Dermis blood vessel endothelial cell (primary cell): ENCODE measurements at places on chromosomes 2 and 18. TPM values are rescaled to one million over a fixed set of nuclear protein-coding genes. Genes with fewer than 3 reads are reported as not detected.

GRCh38 chr2:231992888-231993287, 31.4 kb downstream of the DIS3L2 start:
- no peak for DNase-seq

DNA sequence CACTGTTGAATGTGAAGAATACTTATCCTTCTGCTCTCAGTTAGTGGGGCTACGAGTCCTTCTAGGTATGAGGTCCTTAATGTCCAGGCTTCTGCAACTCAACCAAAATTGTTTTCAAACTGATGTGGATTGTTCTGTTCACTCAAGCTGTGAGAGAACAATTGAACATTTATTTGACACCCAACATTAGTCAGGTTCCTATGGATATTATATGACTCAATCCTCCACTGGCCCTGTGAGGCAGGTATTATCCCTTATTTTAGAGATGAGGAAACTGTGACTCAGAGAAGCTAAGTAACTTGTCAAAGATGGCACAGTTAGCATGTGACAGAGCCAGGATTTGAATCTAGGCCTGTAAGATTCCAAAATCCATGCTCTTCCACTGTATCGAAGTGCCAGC, 1.2 kb upstream of the LYG2 start:
- DNase-seq, result peak; percentile 41

- DNase-seq, result no peak
Measured at GRCh38 chr2:48693066-48693465, 62.5 kb downstream of the LHCGR start.

DNA sequence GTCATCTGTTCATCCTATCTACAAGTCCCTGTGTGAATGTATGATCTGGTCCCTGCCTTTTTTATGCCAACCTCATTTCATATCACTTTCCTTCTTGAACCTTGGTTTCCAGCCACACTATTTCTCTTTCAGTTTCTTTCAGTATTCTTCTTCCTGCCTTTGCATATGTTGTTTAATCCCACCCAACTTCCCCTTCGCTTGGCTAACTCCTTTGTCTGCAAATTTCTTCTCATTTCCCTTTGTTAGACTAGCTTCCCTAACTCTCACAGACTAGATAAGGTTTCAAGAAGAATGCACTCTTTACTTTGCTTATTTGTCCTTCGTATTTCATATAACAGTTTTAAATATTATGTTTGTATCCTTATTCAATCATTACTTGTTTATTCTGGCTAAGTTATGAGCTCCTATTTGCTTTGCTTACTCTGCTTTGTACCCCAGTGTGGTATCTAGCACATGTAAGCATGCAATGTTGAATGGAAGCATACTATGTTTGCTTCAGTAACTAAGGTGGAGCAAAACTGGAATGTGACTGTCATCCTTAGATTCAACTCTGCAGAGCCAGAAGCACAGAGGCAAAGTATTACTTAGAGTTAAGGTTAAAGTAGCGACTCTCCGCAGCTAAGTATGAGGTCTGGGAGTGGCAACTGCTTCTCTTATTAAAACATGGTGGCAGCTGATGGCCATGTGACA, 681.3 kb downstream of the CPS1 start:
- DNase-seq, result no peak

DNA sequence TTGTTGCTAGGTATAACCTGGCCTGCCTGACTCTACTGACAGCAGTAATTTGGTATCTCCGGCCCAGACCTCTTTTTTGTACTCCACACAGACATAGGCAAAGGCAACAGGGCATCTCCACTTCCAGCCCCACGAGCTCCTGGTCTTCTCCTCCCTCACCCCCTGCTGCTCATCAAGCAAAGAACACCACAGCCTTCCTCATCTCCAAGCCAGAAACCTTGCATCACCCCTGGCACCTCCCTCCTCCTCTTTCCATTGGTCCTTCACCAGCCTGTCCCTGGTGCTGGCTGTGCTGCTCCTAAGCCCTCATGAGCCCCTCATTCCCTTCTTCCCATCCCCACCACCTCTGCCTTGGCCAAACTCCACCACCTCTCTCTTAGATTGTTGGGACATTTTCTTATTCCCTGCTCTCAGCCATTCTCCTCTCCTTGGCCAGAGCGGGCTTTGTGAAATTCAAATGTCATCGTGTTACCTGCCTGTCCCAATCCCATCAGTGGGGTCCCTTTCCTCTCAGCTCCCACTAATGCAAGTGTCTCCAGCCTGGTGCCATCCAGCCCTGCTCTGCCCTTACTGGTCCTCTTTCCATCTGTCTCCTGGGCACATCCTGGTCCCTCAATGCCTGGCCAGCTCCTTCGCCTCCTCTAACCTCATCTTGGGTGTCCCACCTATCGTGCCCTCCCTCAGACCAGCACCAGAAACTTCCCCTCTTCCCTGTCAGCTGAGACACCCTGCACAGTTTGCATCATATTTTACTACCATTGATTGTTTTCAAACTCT, 77.4 kb downstream of the INHBB start:
- no peak for DNase-seq

DNA sequence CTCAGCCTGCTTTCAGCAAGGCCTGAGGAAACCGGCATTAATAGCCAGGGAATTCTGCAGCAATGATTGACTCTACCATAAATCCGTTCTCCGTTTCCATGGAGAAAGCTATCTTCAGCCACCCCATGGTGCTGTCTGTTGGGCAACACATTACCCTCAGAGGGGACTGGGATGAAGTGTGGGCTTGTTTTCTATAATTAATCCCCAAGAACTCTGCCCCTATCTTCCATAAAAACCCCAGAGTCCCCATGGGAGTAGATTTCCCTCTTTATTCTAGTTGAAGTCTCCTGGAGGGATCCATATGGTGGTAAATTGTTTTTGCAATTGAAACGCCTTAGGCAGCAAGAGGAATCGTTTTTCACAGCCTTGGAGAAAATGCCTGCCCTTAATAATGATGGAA, 9.2 kb downstream of the G6PC2 start:
- DNase-seq, result no peak

DNA sequence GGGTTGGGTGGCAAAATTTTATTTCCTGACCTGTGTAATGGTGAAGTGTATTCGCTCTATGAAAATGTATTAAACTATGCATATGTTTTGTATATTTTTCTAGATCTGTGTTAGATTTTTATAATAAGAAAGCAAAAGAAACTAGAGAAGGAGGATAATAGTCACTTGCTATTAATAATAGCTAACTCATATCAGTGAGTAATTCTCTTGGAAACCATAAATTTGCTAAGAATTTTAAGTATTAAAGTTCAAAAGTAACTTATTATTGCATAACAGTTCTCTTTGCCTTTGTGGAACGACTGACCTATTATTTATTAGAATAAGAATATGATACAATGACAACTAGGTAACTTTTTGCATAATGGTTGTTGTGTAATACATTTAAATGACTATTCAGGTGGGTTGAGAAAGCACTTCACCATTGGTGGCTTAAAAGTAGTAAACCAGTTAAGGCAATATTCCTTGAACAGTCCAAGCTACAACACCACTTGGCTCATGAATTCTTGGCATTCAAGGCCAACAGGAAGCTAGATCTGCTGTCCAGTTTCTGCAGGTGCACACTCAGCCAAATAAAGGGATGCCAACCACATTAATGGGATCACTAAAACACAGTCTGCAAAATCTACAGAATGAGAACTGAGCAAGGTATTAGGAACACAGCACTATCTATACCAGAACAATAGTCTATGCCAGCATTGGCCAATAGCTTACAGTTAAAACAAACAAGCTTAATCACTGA, 921.3 kb downstream of the CPS1 start:
- no peak for DNase-seq

GRCh38 chr2:3442185-3442584, 62.7 kb downstream of the TRAPPC12 start:
- no peak for DNase-seq

- DNase-seq, result no peak
Measured at GRCh38 chr2:98607104-98607503, 1.2 kb downstream of the COA5 start.

- DNase-seq, result no peak
Measured at GRCh38 chr18:24414349-24415003, 12.0 kb upstream of the IMPACT start.

GRCh38 chr2:240465765-240466578, 30.5 kb downstream of the GPC1 start:
- DNase-seq, result no peak

DNA sequence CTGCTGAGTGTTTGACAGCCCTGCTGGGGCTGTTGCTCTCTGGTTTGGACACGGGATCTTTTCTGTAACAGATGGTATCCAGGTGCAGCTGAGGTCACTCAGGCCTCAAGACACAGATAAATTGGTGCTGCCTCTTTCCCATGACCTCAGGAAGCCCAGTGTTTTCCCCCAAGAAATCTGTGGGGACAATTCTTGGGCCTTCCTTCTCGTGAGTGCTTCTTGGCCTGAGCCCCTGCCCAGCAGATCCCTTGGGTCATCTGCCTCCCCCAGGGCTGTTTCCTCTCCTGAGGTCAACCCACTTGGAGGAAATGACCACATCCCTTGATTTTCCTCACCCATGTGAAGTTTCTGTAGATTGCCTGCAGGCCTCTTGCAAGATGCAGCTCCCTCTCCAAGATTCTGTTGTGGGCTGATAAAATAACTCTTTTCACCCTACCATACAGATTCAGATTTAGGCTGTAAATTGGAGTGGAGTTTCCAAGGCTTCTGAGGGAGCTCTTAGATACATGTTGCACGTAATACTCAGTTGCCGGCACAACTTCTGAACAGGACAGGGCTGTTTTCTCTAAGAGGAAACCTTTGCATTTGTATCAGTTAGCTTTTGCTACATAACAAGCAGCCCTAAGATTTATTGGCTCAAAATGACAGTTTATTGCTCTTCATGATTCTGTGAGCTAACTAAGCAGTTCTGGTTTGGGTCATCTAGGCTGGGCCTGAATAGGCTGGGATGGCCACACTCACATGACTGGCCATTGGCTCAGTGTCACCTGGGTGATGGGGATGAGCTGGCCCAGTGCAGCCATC, 13.1 kb downstream of the ZAP70 start:
- peak; percentile 61 for DNase-seq

- DNase-seq, result peak; percentile 89
Measured at GRCh38 chr2:231900486-231900942, 25.7 kb downstream of the NPPC start.

Gene IL1RN
- under 0.01 TPM in 1 of 2 replicates, not detected in the other for total RNA-seq

DNA sequence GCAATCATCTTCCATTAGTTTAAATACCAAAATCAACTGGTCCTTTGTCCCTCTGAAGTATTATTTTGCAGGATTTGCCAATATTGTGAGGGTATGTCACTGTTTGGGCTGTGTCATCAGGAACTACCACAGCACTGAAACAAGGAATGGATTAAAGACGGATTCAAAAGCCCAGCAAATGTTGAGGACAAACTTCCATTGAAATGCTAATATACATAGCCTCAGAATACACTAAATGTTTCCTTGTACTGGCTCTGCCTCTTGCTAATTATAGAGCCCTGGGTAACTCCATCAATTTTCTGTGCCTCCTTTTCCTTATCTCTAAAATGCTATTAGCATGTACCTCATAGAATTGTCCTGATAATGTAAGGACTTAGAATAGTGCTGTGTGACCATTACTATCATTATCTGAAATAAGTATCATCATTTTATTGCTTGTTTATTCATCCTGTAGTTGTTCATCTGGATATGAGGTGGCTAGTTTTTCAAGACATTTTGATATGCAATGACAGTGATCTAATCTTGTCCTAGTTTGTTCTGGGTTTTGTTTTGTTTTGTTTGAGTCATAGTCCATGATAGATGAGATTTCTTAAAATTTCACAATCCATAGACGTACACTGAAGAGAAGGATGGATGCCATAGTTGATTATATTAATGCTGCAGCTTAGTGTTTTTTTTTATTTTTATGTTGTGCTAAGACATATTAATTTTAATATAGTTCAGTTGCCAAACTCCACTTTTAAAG, 333.4 kb upstream of the KCNH7 start:
- no peak for DNase-seq
